ENCODE measurements at places on chromosomes 1 and 21.

DNA sequence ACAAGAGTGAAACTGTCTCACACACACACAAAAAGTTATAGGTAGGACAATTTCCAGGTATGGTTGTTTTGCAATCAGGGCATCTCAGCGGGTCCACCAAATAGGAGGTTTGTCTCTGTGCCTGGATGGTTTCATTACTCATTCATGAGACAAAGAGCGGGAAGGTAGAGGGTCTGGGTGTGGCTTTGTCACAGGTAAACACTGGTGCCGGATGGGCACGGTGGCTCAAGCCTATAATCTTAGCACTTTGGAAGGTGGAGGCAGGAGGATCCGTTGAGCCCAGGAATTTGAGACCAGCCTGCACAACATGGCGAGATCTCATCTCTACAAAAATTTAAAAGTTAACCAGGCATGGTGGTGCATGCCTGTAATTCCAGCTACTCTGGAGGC lies 16.3 kb upstream of the ERVH48-1 start:
- DNase-seq, result no peak

DNA sequence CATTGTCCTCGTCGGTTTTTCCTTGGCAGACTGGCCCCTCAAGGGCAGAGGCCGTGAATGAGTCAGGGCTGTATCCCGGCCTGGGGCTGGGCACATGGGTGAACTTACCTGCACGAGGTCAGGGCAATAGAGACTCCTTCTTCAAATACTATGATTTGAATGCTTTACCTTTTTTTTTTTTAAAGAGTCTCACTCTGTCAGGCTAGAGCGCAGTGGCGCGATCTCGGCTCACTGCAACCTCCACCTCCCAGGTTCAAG lies 5.0 kb downstream of the LAPTM5 start:
- no peak for DNase-seq

DNA sequence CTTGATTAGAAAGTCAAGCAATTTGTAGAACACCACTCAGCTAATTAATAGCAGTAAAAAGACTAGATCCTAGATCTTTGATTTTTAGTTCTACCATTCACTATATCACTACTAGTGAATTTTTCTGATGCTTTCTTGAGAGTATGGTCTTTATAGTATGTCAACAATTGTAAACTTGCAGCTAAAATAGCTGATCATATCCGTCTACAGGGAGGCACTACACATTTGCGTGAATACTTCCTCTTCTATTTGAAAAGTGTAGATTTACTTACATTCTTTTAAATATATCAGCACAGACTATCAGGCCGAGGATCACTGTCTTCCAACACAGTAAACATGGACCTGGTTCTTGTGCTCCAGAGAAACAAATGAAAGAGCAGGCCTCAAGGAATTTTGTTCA lies 18.6 kb upstream of the PTPRC start:
- no peak for DNase-seq

- DNase-seq, result peak; percentile 40
These were observed 49.9 kb downstream of the DMRTB1 start for GRCh38 chr1:53508991-53509666.

GRCh38 chr1:942411-942821 lies 16.6 kb downstream of the NOC2L start:
- DNase-seq, result no peak

DNA sequence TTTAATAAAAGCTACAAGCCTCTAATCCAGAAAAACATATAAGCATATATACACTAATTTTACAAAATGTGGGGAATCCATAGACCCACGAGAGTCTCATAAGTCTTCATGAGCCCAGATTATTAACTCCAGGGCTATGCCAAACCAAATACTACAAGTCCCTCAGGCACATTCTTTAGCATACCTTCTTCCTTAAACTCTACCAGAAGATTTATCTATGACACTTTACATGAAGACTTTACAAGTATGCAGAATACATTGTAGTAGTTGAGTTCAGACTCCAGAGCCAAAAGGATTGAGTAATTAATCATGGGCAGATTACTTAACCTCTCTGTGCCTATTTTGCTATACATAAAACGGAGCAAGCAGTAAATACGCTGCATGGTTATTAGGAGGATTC lies 793.7 kb upstream of the ADGRL2 start:
- no peak for DNase-seq

DNA sequence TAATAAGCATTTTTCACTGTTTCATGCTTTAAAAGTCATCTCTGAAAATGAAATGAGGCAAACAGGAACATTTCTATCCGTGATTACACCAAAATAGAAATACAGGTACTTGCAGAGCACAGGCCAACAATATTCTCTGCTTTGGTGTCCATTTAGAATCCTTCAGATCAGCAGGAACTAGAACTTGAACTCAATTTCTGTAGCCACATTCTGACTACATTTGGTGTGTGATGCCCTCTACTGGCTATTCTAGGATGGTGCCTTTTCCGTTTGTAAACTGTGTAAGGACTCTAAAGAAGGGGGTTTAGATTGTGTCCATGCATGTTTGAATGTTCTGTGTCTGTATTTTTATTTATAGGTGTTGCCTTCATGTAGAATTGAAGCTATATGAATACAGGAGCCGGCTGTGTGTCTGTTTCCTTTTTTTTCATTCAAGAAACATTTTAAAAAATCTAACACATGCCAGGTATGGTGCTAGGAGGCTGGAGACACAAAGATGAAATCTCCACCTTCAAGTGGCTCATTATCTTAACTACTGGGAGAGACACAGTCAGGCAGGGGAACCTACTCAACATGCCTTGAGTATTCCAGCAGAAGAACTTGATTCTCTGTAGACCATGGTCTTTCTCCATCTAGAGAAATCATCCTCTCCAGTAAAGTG lies 7.6 kb upstream of the ZNF326 start:
- DNase-seq, result no peak

- DNase-seq, result no peak
These were observed 67.3 kb upstream of the RAB3GAP2 start for GRCh38 chr1:220339581-220339980.

DNA sequence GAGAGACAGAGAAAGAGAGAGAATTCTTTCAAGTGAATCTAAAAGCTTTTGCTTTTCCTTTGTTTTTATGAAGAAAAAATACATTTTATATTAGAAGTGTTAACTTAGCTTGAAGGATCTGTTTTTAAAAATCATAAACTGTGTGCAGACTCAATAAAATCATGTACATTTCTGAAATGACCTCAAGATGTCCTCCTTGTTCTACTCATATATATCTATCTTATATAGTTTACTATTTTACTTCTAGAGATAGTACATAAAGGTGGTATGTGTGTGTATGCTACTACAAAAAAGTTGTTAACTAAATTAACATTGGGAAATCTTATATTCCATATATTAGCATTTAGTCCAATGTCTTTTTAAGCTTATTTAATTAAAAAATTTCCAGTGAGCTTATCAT lies 117.6 kb downstream of the PTPRC start:
- no peak for DNase-seq

- no peak for DNase-seq
These were observed 4.2 kb downstream of the VWA1 start for GRCh38 chr1:1439546-1440261.

GRCh38 chr21:38798481-38798882 lies 7.2 kb upstream of the ETS2 start:
- DNase-seq, result no peak

DNA sequence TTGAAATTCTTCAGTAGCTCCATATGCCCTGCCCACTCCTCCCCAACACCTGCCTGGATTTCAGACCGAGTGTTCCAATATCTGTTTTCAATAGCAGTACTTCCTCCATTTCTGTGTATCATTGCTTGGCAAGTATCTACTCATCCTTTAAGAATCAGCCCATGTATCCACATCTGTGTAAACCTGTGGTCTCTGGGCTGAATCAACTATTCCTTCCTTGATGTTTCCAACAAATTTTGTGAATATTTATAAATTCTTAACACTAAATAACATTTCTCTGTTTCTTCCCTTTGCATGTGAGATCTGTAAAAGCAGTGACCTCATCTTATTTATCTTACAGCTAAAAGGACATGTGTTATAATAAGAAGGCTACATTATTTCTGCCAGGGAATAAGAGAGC lies 26.0 kb upstream of the UAP1 start:
- DNase-seq, result no peak

DNA sequence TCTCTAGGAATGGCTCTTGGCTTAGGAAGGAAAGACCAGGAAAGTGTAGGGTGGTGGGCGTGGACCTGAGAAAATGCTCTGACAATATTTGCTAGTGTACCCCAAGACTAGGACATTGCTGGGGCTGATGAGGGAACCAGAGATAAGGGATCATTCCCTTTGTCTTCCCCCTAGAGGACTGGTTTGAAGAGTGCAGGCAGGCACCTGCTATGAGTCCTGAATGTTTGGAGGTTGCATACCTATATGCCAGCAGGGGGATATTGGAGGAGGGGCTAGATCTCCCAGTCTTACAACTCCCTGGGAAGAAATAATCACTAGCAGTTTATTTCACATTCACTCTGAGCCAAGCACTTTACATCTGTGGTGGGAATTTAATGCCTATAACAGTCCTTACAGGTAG lies 6.0 kb upstream of the BCL10 start:
- DNase-seq, result no peak

- no peak for DNase-seq
These were observed 6.8 kb downstream of the NHLH1 start for GRCh38 chr1:160373696-160374095.

DNA sequence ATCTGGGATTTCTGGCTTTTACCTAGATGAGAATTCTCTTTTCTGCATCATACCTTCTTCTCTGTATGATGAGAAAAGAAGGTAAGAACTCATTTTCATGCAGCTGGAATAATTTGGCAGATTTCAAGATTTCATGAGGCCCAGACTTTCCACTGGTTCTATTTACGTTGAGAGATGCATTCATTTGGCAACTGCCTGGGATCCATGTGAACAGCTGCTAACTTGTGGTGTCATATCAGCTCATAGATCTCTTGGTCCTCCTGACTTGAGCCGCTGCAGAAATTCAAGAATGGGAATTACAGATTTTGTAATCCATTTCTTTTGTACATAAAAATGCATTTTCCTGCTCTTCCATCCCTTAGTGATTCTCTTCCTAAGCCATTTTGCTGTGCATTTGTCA lies 17.1 kb upstream of the C1orf87 start:
- no peak for DNase-seq

DNA sequence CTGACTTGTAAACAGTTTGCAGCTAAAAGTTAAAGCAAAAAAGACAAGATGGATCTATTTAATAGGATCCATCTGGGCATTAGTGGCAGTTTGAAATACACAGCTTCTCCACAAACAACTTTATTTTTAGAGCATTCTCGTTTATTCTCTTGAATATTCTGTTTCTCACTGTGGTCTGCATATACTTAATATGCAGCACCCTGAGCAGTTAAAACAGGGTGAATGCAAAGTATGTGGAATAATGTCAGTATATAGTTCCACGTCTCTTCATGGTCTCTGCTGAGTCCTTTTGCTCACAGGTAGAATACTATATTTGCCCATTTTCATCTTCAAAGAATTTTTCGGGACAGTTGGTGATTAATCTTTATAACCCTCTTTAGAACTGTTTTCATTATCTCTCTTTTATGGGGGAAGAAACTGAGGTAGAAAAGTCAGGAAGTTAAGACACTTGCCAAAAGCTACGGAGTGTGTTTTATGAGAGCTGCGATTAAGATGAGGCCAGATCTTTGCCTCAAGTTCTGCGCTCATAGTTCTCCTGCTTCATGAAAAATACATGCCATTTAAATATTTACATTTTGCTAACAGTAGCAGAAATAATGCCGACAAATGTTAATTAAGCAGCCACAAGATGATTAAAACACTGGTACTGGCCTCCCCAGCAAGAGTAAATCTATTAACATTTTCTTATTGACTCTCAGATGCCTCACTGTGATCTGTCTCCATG lies 115.6 kb downstream of the PTBP2 start:
- no peak for DNase-seq

- DNase-seq, result no peak
These were observed 22.2 kb downstream of the SLC2A1 start for GRCh38 chr1:42936309-42937078.

DNA sequence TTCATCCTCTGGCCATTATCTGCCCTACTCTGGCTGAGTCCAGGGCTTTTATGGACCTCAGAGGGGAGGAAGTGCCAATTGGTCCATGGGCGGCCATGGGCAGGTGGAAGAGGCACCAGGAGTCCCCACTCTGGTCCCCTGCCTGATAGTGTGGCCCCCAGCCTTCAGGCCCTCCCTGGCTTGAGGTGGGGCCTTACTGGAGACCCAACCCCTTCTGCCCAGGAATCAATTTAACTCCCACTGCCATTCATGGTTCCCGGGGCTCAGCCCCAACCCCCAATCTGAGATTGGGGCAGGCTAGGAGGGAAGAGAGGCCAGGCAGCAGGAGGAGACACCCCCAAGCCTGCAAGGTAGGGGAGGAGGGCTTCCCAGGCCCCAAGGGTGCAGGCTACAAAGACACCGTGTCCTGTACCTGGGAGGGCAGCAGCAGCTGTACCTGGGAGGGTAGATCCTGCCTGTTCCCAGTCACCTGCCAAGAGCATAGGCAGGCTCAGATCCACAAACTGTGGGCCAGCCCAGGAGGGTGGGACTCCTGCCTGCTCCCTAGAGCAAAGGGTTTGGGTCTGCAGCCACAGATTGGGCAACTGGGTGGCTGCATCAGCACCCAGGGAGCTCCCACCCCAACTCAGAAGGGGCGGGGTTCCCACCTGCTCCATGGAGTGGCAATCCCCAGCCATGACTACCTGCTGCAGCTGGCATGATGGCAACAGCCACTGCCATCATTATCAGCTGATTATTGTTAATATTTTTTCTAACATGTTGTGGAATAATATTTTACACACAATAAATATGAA lies 1044.1 kb upstream of the B3GALT2 start:
- no peak for DNase-seq

- peak; percentile 50 for DNase-seq
These were observed 94.6 kb downstream of the STUM start for GRCh38 chr1:226643177-226643576.

- no peak for DNase-seq
These were observed 19.4 kb upstream of the WASF2 start for GRCh38 chr1:27509127-27510080.

DNA sequence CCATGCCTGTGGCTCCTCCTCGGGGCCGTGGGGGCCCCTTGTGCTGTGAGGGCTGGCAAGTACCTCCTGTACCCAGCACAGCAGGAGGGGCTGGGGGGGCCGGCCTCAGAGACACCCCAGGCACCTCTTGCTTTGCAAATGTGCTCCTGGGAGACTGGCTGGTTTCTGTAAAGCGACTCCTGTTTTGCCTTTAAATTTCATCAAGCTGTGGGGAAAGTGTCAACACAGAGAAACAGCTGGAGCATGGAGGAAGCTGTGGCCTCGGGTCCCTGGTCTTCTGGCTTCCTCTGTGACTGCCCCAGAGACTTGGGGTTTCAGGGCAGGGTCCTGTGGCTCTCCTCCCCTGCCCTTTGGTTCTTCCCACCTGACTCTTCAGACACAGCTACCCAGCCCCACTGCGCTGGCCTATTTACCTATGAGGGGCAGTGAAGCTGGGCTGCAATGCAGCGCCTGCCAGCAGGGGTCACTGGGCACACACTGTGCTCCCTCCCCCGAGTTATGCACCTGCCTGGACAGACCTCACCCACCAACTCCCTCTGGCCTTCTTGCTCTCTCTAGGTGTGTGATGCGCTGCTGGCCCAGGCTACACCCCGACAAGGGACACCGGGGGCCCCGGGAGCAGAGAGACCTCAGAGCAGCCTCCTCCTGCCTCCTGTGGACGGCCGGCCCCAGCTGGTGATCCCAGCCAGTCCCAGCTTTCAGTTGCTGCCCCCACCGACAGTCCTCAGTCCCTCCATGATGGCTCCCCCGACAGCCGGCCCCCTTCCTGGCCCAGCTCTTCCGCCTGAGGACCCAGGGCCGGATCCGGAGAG lies 17.6 kb upstream of the PEX10 start:
- no peak for DNase-seq

GRCh38 chr1:218742467-218743262 lies 397.5 kb downstream of the TGFB2 start:
- DNase-seq, result no peak

Measured in Right ventricle myocardium superior (tissue), 1 donor.